ENCODE measurements at places on chromosomes 2 and 18.

DNA sequence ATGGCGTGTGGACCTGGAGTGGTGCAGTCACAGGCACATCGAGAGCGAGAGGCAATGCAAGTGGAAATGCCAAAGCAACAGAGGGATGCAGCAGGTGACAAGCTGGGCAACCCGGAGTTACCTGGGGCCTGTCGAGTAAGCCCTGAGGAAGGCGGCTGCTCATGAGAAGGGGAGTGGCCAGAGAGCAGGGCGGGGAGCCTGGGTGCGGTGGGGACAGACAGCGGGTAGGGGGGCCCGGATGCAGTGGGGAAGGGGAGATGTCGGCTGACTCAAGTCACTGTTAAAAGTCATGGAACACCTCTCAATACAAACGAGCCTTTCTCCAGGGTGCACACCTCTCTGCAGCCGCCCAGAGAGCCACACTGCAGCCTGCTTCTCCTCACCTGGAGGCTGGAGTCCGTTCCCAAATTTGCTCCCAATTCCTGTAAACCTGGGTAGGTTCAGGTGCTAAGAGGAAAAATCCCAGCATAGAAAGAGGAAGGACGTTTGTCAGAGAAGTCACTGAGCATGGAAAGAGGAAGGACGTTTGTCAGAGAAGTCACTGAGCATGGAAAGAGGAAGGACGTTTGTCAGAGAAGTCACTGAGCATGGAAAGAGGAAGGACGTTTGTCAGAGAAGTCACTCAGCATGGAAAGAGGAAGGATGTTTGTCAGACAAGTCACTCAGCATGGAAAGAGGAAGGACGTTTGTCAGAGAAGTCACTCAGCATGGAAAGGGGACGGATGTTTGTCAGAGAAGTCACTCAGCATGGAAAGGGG lies 71.7 kb upstream of the TWIST2 start:
- DNase-seq, result no peak

DNA sequence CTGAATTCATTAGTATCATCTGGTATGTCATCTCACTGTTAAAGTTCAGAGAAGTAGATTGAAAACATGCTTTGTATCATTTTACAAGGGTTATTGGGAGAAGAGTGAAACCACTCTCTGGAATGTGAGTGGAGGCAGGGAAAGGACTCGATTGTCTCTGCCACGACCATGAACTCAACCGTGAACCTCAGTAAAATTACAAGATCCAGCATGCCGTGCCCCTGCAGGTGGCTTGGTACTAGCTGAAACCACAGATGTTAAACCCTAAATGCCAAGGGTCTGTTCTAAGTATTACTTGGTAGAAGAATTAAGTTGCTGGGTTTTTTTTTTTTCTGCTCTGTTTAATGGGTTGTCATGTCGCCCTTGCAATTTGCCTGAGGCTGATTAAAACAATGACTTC lies 197.2 kb downstream of the MYO3B start:
- DNase-seq, result no peak

GRCh38 chr2:138475277-138475776 lies 26.2 kb upstream of the SPOPL start:
- DNase-seq, result no peak

- DNase-seq, result no peak
Observed at GRCh38 chr18:55012008-55012407, 52.7 kb upstream of the CCDC68 start.

- DNase-seq, result no peak
Observed at GRCh38 chr2:449246-450067, 161.6 kb upstream of the ALKAL2 start.

GRCh38 chr2:75162897-75163296 lies 36.4 kb downstream of the TACR1 start:
- no peak for DNase-seq
